Stimulated activated effector memory CD8-positive, alpha-beta T cell treated with anti-CD3 and anti-CD28 coated beads, Interleukin-12 subunit alpha, Interleukin-12 subunit beta, amount 100 ng/mL, for 72 hours (primary cell): ENCODE measurements at places on chromosomes 12 and 14.

- DNase-seq, result no peak
These were observed 48.2 kb upstream of the PLXNC1 start for GRCh38 chr12:94100211-94100627.

DNA sequence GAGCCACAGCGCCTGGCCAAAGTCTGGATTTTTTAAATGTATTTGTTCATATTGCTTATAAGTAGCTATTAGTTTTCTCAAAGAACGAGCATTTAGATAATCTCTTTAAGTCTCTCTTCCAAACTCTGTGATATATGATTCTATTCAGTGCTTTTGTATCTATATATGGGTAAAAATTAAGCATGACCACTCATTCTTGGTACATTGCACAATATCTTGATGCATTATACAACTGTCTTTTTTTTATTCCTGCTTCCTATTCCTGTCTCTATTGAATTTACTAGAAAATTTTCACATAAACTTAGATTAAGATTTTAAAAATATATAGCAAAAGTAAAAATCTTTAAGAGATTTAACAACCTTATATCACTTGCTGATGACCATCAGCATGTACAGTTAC, 29.1 kb downstream of the SOCS2 start:
- no peak for DNase-seq

DNA sequence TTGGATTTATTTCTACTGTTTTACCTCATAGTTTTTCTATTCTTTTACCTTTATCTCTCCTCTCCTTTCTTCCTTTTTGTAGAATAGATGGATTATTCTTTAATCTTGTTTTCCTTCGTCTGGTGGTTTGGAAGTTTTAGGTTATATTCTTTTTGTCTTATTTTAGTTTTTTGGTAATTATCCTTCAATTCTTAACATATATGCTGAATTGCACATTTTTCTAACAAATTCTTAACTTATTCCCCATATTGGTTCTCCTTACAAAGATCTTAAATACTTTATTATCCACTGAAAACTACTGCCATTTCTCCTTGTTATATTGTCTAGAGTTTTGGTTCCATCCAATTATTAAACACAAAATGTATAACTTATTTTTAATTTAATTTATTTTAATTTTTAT, 42.3 kb downstream of the CATSPERB start:
- DNase-seq, result no peak

DNA sequence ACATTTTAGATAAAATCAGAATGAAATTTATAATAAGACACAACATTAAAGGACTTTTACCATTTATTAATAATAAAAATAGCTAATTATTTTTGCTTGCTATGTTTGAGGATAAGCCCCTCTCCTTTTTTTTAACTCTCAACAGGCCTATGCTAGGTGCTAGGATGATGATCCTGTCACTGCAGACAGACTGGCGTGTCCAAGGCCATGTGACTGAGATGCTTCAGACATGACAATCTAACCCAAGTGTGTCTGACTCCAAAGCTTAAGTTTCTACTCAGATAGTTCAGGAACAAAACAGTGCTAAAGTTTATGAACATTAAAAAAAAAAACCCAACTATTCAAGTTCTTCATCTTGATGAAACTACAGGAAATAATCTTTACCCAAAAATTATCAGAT, 29.8 kb downstream of the PPP1R13B start:
- DNase-seq, result no peak

DNA sequence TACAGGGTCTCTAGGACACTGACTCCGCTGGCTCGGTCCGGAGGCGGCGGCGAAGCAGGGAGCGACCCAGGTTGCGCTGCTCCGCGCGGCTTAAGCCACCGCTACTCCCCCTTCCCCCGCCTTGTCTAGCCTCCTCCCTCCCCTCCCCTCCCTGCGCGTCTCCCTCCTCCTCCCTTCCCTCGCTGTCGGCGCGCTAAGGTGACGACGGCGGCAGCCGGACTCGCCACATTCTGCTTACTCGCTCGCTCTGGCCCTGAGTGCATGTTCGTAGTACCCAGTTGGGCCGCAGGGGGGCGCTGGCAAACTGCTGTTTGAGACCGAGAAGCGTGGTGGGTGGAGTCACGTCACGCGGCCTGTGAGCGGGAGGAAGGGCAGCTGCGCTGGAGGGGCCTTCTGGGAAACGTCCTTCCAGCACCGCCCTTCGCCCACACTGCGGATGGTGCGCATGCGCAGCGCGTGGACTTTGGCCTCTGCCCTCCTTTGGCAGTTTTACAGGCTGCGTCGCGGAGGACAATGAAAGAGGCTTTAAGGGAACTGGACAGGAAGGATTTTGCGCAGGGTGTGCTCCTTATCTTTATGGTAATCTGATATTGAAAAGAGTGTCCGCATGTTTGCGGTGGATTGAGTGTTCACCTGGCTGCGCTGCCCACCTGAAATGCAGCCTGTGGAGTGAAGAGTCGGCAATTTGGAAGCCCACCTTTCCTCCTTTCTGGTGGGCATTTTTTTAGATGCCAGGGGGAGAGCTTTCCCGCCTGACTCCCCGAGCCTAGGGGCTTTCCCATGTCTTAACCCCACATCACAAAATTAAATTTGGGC, at the start of gene SCAF11:
TSS of gene SCAF11 (minus strand) at position 107 of the 816 bp plus-strand sequence. CDS start 26,407 bp downstream, outside the sequence.
- DNase-seq, result peak; percentile 100

GRCh38 chr14:28709571-28710305, 56.8 kb upstream of the FOXG1 start:
- DNase-seq, result no peak

- DNase-seq, result no peak
These were observed 276.2 kb downstream of the SSPN start for GRCh38 chr12:26471560-26471959.

DNA sequence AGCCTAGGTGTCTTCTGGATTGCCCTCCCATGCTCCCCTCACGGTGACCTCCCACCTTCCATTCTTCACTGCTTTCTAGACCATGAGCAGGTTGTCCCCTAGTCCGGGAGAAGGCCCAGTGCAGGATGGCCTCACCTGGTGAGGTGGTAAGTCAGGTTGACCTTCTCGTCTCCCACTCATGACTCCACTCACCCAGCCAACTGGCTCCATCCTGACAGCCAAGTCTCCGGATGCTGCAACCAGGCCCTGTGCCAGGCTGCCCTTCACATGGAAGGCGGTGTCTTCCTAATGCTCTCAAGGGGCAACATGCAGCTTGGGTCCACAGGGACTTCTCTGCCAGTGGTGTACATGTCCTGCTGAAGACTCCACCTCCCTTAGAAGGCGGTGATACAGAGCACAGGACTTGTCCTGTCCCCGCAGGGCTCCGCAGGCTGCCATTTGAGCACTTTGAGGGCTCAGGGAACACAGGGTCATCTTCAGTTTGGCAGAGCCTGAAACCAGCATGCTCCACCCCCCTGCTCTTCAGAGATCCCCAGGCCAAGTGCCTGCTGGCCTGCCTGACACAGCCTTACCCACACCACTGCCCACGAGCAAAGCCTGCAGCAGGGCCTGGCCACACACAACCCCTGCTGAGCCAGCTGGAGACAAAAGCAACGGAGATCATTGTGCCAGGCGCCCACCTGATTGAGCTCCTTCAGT, 25.4 kb downstream of the BATF start:
- DNase-seq, result no peak

DNA sequence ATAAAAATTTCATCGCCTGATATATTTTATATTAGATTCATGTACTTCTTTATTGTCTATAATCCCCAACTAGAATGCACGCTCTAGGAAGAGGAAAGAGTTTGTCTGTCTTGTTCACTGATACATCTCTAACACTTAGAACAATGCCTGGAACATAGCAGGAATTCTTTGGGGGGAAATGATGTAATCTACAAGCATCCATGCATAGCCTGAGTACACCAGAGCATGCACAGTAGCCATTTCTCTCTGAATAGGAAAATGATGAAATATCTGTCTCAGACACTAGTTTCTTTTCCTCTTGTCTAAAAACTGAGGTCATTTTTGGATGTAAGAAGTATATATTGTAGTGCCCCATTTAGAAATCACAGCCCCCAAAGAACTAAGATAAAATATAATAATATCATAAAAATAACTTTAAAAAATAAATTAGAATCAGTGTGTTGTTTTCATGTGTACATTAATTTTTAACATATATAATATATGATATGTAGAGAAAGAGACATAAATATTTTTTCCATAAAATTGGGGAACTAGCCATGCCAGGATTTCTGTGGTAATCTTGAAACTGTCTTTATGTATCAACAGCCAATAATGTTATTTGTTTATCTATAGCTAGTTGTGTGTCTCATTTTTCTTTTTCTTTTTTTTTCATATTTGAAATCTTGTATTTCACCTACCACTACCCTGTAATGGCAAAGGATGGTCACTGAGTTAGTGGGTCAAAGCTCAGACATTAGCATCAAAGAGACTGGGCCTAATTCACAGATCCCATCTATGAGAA, 155.6 kb upstream of the TMCC3 start:
- no peak for DNase-seq

GRCh38 chr14:56274556-56274955, 156.3 kb downstream of the PELI2 start:
- DNase-seq, result no peak

- DNase-seq, result no peak
These were observed 31.3 kb upstream of the LALBA start for GRCh38 chr12:48601013-48601756.

- DNase-seq, result no peak
These were observed 280.1 kb downstream of the VRK1 start for GRCh38 chr14:97077253-97077653.

DNA sequence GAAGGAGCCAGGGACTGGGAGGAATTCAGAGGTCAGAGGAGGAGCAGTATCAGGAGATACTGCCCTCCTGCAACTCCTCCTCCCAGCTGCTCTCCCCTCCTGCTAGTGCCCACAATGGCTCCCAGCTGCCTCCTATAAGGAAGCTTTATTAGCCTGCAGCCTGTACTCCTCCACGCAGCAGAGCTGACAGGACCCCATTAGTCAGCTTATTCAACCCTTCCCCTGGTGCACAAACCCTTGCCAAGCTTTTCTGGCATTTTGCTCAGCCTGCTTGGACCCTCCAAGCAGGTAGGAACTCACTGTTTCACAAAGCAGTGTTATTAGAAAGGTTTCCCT, 6.9 kb upstream of the AQP2 start:
- no peak for DNase-seq

GRCh38 chr12:100234166-100234565, 32.7 kb downstream of the DEPDC4 start:
- DNase-seq, result no peak

DNA sequence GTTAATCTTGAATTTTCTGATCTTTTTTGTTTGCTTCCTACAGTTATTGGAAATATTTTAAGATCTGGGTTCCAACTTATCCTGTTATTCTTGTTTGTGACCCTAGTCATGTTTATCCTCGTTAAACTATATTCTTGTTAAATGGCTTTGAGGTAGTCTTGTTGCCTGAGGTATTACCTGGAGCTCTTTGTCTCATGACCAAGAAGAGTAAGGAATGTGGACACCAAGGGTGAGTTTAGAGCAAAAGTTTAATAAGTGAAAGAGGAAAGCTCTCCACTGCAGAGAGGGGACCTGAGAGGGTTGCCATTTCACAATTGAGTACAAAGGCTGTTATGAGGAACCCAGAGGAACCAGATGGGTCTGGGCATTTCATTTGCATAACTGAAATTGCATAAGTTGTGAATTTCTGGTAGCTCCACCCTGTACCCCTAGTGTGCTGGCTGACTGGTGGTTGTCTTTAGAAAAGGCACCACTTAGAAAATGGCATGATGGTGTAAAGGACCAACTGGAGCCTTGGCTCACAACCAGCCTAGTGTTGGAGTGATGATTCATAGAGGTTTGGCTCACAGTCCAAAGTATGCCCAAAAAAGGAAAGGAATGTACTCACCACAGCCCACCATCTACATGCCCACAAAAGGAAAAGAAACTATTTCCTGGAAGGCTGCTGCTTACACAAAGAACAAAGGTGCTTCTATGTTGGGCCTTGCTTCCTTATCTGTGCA, 36.7 kb upstream of the RESF1 start:
- no peak for DNase-seq

DNA sequence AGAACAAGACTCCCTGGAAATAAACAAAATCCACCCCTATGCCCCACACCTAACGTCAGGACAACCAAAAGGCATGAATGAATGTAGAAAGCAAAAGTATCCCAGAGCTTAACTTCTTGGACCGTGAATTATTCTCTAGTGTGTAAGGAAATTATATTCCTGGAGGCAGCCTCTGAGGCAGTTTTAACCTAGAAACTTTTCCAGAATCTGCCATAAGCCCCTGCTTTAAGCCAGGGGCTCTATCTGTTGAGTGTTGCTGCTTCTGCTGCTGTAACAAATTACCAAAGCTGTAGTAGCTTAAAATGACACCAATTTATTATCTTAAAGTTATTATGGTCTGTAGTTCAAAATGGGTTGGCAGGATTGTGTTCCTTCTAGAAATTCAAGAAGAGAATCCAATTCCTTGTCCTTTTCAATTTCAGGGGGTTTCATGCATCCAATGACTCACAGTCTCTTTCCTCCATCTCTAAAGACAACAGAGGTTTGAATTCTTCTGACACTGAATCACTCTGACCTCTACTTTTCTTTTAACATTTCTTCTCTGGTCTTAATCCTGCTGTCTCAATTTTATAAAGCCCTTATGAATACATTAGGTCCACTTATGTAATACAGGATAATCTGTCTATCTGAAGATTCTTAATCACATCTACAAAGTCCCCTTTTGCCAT, 242.7 kb downstream of the ATXN7L3B start:
- DNase-seq, result no peak

DNA sequence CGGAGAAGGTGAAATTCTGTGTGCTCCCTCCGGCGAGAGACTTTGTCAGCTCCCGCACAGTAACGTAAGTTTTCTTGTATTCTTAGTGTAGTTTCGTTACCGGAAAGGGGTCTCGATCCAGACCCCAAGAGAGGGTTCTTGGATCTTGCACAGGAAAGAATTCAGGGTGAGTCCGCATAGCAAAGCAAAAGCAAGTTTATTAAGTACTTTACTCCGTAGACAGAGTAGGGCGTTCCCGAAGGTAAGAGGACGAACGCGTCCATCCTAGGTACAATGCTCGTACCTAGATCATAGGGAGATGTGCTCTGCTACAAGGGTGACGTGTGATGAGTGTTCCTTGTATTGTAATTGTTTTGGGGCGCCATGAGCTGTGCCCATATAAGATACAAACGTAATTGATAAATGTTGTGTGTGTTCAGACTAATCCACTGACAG, 293 bp downstream of the IFI27L1 start:
- no peak for DNase-seq

GRCh38 chr14:32560209-32560857, 231.2 kb downstream of the AKAP6 start:
- DNase-seq, result peak; percentile 50

GRCh38 chr14:54936816-54937215, 34.2 kb upstream of the GCH1 start:
- DNase-seq, result no peak

DNA sequence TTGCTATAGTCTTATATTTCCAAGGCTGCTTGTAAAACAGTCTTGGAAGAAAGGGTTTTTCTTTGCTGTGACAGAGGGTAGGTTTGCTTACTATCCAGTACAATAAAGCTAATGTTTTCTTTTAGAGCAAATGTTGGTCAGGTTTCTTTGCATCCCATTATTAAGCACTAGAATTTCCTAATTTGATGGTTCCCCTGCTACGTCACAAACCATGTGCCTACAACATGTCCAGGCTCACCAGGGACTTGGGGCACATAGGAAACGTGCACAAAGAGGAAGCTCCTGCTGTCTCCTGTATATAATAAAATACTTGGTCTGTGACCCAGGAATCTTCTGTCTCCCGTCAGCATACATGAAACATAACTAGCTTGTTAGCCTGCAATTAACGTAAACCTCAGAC, 486.3 kb upstream of the LRFN5 start:
- DNase-seq, result no peak

GRCh38 chr12:26226629-26227360, 31.4 kb downstream of the SSPN start:
- no peak for DNase-seq
